ENCODE measurements at places on chromosomes 12 and 14. TPM values are rescaled to one million over a fixed set of nuclear protein-coding genes. Genes with fewer than 3 reads are reported as not detected.

The RHEBL1 gene
- 0.55 TPM for polyA plus RNA-seq

The PTCSC3 gene
- not detected for polyA plus RNA-seq

The PPP4R4 gene
- 0.30 TPM for polyA plus RNA-seq

The MUCL1 gene
- not detected for polyA plus RNA-seq

The KRT85 gene
- polyA plus RNA-seq: not detected

All from adipose tissue (tissue), 3 donors.